ENCODE measurements at places on chromosomes 3 and 15.

DNA sequence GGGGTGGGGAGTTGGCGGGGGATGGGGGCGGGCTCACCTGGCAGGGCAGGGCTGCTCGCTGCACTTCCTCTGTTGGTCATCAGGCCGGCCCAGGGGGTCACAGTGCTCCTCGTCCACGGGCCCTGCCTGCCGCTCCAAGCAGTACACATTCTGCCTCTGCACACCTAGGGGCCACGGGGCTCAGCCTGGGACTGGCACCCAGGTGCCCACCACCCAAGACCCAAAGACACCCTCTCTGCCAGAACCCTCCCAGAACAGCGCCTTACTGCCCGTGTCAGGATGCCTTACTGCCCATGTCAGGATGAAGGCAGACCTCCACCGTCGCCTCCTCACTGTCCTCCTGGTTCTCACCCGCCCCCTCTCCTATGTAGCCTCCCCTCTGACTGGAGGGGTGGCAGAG lies 43.2 kb downstream of the ADAMTS7 start:
- DNase-seq = no peak

DNA sequence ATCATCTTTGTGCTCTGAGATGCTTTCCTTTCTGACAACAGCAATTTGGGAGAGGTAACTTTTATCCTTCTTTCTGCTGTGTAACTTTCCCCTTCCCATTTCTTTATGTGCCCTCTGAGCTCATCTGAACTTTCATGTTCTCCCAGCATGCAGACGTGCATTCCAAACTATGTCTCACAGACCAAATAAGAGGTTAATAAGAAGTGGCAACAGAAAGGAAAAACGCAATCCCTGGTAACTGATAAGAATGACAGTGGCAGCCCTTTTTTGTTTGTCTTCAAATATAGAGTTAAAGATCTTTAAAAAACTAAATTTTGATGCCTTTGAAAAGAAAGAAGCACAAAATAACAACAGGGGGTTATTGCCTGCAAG lies 533.4 kb downstream of the FOXP1 start:
- DNase-seq = no peak

- no peak for DNase-seq
These were observed 4.2 kb downstream of the MFGE8 start for GRCh38 chr15:88908697-88909621.

GRCh38 chr3:188689101-188689574 lies 482.6 kb upstream of the TPRG1 start:
- no peak for DNase-seq

DNA sequence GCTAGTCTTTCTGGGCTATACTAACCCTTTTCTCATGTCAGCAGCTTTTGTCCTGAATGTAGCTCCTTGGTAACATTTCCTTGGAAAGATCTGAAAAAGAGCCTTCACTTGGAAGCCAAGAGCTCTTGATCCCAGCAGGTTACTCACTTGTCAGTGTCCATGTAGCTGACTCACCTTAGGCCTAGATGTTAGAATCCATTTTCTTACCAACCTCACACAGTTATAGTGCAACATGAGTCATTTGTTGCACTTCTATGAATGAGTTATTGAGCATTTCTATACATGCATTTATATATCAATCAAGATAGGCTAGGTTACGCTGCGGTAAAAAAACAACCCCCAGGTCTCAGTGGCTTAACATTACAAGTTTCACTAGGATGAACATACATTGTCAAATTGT lies 106.8 kb upstream of the SLC7A14 start:
- no peak for DNase-seq

GRCh38 chr15:100330221-100330620 lies 11.6 kb downstream of the ADAMTS17 start:
- no peak for DNase-seq

DNA sequence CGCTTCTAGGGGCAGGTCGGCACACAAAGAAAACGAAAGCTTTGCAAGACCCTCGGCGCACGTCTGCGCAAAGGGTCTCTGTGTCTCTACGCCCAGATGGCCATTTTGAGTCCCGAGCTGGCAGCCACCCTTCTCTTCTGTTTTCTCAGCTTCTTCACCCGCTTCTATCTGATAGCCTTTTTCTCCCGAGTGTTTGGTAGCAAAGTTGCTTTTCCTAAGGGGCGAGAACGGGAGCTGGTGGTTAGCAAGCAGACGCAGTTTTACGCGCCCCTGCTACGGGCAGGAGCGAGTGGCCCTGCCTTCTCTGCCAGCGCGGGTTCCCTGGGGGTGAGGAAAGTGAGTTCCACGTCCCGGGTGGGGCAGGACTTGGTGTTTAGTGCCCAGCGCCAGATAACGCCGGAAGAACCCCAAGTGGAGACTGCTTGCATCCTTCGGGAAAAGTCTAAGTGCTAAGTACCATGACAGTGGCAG lies 2.9 kb upstream of the MKRN2 start:
- no peak for DNase-seq

- DNase-seq = no peak
These were observed 48.1 kb downstream of the ALCAM start for GRCh38 chr3:105414841-105415240.

GRCh38 chr3:153855772-153856171 lies 265.4 kb upstream of the ARHGEF26 start:
- DNase-seq = no peak

DNA sequence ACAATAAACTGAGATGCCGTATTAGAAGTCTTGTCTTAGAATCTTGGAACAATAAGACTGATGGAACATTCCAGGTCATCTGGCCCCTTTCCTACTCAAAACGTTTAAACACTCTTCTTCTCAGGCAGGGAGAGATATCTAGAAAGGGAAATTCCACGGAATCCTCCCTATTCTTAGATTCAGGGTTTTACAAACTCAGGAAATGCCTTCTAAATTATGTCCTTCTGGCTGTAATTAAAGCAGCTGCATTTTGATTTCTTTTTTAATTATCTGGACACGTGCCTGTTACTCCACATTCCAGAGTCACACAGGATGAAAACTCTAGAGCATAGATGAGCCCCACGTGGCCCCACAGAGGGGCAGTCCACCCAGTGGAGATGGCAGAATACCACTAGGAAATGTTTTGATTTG lies 41.5 kb upstream of the MTMR10 start:
- no peak for DNase-seq

DNA sequence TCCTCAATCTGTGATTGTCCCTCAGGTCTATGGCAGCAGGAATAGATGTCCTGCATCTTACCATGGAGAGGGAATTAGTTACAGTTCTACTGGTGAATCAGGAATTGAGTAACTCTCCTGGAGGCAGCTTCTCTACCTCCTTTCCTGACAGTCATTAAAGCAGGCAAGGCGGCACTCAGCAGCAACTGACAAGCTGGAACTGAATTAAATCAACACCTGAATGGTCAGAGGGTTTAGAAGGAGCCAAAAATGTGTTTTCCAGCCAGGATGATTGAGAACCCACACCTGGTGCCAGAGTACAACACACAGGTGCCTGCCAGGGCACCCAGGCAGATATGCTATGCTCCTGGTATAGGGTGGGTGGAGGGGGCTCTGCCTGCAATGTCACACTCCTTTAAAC lies 43.1 kb upstream of the TIPARP start:
- DNase-seq = no peak

- DNase-seq = no peak
These were observed 5.0 kb downstream of the C2CD4A start for GRCh38 chr15:62071711-62072308.

- no peak for DNase-seq
These were observed 172.3 kb upstream of the MBNL1 start for GRCh38 chr3:152096280-152096906.

- no peak for DNase-seq
These were observed 31.3 kb upstream of the LYSMD4 start for GRCh38 chr15:99764522-99764921.

- no peak for DNase-seq
These were observed 75.3 kb downstream of the ZNF609 start for GRCh38 chr15:64535460-64536243.

GRCh38 chr3:88616413-88616812 lies 466.7 kb downstream of the C3orf38 start:
- no peak for DNase-seq

DNA sequence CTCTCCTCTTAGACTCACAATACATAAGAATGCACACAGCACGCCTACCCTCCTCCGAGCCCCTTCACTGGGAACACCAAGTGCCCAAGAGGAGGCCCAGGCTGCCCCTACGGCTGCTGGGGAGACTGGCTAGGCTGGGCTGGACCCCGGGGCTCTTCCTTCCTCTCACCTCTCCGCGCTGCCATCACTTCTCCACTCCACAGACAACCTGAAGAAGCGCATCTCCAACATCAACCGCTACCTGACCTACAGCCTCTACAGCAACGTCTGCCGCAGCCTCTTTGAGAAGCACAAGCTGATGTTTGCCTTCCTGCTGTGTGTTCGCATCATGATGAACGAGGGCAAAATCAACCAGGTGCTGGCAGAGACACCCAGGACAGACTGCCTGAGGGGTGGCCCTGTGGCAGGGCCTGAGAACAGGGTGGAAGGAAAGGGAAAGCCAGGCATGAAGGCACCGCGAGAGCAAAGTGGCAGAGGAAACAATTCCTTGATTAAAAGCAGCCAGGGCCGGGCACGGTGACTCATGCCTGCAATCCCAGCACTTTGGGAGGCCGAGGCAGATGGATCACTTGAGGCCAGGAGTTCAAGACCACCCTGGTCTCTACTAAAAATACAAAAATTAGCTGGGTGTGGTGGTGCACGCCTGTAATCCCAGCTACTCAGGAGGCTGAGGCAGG lies 51.6 kb downstream of the SEMA3G start:
- DNase-seq = no peak

DNA sequence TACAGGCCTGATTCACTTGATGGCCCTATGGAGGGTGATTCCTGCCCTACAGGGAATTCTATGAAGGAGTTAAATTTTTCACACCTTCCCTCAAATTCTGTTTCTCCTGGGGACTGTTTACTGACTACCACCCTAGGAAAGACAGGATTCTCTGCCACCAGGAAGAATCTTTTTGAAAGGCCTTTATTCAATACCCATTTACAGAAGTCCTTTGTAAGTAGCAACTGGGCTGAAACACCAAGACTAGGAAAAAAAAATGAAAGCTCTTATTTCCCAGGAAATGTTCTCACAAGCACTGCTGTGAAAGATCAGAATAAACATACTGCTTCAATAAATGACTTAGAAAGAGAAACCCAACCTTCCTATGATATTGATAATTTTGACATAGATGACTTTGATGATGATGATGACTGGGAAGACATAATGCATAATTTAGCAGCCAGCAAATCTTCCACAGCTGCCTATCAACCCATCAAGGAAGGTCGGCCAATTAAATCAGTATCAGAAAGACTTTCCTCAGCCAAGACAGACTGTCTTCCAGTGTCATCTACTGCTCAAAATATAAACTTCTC lies 43.6 kb downstream of the BLM start:
- DNase-seq = no peak

DNA sequence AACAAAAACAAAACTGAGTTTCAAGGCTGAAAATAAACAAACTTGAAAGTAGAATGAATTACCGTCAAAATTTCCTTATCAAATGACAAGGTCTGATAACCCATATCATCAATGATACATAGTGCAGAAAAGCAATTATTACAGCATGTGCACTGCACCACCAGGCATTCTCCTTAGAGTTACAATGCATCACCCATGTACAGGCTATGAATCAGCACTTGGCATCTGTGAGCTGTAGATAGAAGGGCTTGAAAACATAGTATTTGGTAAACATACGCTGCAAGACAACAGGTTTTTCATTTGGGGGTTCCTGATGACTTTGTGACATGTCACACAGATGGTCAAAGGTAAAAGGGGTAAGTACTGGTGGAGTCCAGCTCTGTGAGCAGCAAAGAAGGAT lies 265.1 kb downstream of the CTNNB1 start:
- DNase-seq = no peak
